ENCODE measurements at places on chromosomes 7 and 10.

DNA sequence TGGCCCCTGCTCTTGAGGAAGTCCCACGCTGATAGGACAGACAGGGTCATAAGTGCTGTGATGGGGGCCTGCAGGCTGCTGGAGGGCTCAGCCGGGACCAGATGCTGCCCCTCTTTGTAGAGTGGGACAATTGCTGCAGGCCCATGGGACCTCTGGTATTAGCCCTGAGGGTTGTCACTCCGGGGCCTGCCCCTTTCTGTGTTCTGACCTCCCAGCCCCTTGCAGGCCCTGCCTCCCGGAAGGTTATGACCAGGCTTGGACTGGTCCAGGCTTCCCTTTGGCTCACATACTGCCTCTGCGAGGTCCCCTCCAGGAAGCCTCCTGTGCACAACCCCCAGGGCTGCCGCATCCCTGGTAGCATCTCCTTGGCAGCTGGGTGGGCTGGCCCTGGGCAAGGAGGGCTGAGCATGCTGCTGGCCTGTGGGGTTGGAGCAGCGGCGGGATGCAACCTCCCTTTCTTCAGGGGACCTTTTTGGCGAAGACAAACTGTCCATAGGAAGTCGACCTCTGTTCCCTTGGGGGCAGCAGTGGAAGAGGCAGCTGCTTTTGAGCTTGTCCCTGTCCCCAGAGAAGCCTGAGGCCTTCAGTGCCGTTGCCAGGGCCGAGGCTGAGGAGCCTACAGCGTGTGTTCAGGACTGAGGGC lies 8.8 kb downstream of the LIMK1 start:
- DNase-seq: no peak

- DNase-seq: no peak
Measured at GRCh38 chr10:14191407-14191806, 139.3 kb downstream of the FRMD4A start.

GRCh38 chr10:48940372-48940771 lies 732 bp upstream of the LRRC18 start:
- no peak for DNase-seq

- DNase-seq: no peak
Measured at GRCh38 chr10:51260376-51260775, 186.1 kb downstream of the PRKG1 start.

DNA sequence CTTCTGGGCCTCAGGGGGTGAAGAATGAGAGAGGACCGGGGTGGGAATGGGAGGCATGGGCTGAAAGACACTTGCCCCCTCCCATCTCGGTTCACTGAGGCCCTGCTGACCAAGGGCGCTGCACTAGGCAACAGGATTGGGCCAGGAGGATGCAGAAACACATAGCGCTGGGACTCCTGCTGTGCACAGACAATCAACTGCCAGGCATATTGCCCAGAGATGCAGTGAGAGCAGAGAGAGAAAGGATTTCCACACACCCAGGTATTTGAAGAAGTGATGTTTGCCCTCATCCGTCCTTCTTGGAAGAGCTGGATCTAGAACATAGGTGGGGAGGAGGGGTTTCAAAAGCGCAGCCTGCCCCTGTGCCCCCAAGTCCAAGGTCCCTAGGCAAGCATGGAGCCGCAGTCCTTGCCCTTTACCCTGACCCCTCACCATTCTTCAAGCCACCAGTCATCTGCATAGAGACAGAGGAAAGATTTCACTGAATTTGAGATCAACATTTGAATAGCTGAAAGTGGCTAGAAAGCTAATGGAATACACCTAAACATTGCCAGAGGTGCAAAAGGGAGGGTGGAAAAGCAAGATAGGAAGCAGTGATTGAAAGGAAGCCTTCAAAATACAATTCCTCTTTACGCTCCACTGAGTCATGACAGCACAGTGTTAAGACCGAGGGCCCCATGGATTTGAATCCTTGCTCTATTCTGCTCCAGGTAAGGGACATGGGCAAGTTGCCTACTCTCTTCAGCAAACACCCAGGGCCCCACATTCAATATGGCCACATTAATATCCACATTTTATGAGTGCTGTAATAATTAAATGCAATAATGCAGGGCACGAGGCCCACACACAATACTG lies 44.2 kb upstream of the TNS3 start:
- no peak for DNase-seq

DNA sequence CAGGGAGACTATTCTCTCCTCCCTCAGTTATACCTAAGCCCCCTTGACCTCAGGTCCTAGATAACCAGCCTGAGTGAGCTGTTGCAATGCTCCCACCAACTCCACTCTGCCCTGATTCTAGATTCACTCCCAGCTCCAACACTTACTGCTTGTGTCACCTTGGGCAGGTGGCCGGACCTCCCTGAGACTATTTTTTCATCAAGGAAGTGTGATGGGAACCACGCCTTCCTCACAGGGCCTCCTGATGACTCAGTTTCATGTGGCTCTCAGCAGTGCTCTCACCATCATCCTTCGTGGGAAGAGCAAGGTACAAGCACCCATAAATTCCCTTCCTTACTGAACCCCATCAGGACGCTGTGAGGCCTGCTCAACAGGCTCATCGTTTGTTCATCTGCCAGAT lies 925.8 kb upstream of the ZNF722 start:
- DNase-seq: no peak

GRCh38 chr7:115585015-115585718 lies 445.4 kb downstream of the TFEC start:
- DNase-seq: no peak

GRCh38 chr10:5448333-5449001 lies 36.1 kb downstream of the NET1 start:
- no peak for DNase-seq

DNA sequence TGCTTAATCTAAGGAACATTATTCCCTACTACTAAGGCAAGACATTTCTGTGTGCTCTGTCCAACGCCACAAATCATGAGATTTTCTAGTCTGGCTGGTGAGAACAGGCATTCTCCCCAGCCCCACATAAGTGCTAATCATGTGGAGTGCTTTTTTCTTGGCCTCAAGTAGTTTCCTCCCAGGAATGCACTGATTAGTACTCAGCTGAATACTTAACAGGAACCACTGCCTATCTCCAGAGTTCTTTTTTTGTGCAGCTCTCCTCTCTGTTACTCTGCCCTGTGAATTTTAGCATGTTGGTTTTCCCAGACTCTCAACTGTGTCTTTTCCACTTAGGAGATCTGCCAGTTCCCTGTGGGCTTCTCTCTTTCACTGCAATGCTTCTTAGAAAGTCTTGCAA lies 1098.5 kb upstream of the LRRTM3 start:
- DNase-seq: no peak

- peak; percentile 58 for DNase-seq
Measured at GRCh38 chr7:6479067-6479466, 31.3 kb upstream of the DAGLB start.

DNA sequence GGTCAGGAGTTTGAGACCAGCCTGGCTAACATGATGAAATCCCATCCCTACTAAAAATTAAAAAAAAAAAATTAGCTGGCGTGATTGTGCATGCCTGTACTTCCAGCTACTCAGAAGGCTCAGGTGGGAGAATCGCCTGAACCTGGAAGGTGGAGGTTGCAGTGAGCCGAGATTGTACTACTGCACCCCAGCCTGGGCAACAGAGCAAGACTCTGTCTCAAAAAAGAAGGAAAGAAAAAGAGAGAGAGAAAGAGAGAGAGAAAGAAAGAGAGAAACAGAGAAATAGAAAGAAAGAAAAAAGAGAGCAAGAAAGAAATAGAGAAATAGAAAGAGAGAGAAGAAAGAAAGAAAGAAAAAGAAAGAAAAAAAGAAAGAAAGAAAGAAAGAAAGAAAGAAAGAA lies 292.8 kb upstream of the KLF6 start:
- no peak for DNase-seq

DNA sequence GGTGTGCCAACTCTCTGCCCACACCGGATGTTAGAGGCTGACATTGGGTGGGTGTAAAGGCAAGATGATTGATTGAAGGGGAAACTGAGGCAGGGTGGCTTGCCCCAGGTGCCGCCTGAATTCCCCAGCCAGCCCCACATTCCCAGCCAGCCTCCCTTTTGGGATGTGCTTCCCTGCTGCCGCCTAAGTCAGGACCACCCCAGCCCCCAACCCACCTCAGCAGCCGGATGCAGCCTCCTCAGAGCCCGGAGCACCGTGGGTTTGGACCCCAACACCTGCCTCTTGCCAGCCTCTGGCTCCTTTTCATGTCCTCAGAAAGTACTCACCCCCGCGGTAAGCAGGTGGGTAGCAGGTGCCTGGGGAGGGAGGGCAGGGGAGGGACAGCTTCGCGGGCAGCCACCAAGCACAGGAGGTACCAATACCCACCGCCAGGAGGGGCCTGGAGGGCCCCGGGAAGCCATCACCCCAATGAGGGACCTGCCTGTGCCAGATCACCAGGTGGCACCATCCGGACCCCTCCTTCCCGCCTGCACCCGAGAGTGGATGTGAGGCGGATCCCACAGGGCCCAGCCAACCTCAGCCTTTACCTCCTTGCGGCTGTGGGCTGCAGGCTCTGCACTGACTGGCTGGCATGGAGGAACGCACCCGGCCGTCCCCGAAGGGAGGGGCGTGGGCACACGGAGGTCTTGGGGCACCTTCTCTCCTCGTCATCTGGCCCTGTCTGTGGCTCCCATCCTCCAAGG lies 60.5 kb downstream of the PWWP2B start:
- no peak for DNase-seq

- no peak for DNase-seq
Measured at GRCh38 chr7:7569615-7570014, 2.9 kb downstream of the MIOS start.

GRCh38 chr10:56068040-56068439 lies 293.0 kb downstream of the ZWINT start:
- no peak for DNase-seq

DNA sequence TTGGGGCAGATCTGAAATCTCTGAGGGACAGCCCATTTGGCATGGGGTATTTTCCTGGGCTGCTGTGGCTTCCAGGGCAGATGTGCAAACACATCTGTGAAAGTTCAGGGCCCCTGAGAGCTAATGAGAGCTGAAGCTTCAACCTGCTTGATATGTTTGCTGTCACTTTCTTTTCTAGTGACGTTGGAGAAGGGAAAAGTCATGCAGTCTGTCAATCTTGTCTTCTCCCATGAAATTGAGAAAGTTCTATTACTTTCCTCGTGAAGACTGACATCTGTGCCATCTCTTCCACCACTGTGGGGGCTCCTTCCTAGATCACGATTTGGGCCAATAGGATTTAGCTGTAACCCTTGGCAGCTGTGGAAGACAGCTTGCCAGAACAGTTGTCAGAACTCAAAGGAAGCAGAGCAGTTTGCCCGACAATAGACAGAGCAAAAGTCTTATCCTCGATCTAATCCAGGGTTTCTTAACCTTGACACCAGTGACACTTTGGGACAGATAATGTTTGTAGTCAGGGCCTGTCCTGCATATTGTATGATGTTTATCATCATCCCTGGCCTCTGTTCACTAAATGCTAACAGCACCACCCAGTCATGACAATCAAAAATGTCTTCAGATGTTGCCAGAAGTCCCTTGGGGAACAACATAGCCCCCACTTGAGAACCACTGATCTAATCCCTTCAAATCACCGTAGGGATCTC lies 586.5 kb downstream of the LRMDA start:
- no peak for DNase-seq

GRCh38 chr10:96587264-96588059 lies 650 bp upstream of the TM9SF3 start:
- peak; percentile 58 for DNase-seq

GRCh38 chr10:78489034-78489433 lies 455.4 kb downstream of the RPS24 start:
- no peak for DNase-seq

DNA sequence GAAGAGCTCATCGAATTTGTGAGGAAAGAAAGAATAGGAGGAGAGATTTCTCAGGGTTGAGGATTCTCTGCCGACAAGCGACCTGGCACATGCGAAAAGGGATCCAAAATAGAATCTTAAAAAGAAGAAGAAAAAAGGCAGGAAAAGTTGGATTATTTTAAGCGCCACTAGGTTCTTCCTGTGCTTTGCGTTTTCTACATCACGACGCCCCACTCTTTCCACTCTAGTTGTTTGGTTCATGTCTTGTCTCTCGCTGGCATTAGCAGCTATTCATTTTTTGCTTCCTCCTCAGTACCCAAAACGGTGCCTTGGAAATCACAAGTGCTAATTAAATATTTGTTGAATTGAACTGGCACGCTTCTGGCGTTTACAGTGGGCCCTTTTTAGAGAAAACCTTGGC lies 674 bp upstream of the FRA10AC1 start:
- no peak for DNase-seq
